ENCODE measurements at places on chromosomes 11 and 22.

GRCh38 chr22:19508024-19508776, 16.0 kb downstream of the CLDN5 start:
- DNase-seq, result no peak

DNA sequence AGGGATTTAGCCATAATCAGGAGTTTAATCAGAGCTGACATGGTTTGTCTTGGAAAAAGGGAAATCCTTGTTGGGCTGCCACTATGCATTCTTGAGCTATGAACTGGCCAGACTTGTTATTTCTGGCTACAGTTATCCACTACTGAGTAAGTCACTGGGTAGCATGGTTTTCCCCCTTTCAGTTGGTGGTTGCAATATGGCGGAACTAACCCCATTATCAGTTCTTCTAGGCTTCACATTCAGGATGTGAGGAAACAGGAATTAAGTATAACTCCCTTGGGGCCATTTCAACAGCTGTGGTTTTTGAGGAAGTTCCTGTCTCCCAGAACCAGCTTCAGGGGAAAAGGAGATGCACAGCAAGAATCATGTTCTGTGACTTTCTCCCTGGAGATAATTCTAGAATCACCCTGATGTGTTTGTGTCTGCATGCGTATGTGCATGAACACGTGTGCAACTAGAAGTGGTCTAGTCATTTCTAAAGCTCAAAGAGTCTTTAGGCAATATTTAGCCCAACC, 103.0 kb upstream of the CD44 start:
- DNase-seq, result no peak

- no peak for DNase-seq
Measured at GRCh38 chr22:42786606-42787356, 66.1 kb upstream of the A4GALT start.

DNA sequence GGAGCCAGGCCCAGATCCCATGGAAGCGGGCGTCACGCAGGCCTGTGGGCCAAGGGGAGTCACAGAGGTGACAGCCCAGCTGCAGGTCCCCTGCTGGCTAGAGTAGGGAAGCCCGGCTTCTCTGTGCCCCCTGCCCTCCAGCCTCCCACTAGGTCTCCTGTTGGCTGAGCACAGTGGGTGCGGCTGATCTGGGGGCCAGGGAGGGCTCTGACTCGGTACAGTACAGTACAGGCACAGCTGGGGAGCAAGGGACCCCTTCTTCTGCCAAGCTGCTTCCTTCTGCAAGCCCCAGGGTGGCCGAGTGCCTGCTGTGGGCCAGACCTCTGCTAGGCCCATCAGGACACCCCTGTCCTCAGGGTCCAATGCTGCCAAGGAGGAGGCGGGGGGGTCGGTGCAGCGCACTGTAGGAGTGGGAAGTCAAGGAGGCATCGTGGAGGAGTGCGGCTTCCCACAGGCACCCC, 10.1 kb downstream of the SUSD2 start:
- no peak for DNase-seq

DNA sequence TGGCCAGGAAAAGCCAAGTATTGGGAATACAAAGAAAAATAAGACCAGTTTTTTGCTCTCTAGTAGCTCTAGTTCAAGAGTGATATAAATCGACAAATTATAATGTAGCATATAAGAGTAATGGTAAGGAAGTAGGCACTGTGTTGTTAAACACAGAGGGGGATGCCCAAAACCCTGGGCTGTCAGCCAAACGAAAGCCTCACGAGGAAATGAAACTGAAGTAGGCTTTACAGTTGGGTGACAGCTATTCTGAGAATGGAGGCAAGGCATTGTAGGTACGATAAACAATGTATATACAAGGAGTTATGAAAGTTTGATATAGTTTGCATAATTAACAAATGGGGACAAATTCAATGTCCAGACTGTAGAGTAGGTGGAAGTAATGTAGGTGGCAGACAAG, 176.4 kb downstream of the FAM181B start:
- no peak for DNase-seq

DNA sequence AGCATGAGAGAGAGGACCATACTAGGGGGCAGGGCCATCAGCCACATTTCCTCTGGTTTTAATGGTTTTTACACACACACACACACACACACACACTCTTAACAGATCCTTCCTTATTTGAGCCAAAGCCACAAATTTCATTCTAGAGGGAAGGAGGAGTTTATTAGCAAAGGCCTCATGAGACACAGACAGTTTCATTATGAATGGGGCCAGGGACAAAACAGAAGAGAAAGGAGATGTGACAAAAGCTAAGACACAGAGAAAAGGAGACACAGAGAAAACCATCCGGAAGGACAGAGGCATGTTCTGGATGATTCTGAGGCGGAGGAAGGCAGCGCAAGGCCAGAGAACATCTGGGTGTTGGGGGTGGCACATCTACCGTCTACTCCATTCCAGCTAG, 32.2 kb upstream of the ARFGAP3 start:
- DNase-seq, result no peak

- no peak for DNase-seq
Measured at GRCh38 chr11:128803011-128803410, 64.1 kb downstream of the KCNJ1 start.

GRCh38 chr22:42808521-42808920, 48.6 kb downstream of the ARFGAP3 start:
- no peak for DNase-seq

GRCh38 chr22:17305076-17305475, 64.2 kb upstream of the CECR2 start:
- DNase-seq, result no peak

GRCh38 chr11:26827567-26828081, 105.8 kb upstream of the SLC5A12 start:
- no peak for DNase-seq

- no peak for DNase-seq
Measured at GRCh38 chr11:12472401-12473005, 95.1 kb downstream of the PARVA start.

DNA sequence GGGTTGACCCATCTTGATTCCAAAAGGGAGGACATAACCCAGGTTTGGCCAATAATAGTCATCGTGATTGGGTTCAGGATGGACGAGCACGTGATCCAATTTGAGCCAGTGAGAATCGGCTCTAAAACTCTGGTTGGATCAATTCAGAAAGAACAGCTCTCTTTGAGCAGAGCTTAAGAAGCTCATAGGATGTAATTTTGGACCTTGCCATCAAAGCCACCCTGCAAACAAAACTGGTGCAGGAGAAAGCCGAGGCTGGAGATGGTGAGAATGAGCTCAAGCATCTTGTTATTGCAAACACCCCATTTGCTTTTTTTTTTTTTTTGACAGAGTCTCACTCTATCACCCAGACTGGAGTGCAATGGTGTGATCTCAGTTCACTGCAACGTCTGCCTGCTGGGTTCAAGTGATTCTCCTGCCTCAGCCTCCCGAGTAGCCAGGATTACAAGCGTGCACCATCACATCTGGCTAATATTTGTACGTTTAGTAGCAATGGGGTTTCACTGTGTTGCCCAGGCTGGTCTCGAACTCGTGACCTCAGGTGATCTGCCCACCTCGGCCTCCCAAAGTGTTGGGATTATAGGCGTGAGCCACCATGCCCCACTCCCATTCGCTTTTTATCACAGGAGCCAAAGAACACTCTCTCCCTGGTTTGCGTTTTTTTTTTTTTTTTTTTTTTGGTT, 13.8 kb upstream of the MIAT start:
- DNase-seq, result no peak

- no peak for DNase-seq
Measured at GRCh38 chr11:126366064-126366822, 10.8 kb downstream of the ST3GAL4 start.

GRCh38 chr11:110279881-110280280, 16.5 kb downstream of the RDX start:
- no peak for DNase-seq

DNA sequence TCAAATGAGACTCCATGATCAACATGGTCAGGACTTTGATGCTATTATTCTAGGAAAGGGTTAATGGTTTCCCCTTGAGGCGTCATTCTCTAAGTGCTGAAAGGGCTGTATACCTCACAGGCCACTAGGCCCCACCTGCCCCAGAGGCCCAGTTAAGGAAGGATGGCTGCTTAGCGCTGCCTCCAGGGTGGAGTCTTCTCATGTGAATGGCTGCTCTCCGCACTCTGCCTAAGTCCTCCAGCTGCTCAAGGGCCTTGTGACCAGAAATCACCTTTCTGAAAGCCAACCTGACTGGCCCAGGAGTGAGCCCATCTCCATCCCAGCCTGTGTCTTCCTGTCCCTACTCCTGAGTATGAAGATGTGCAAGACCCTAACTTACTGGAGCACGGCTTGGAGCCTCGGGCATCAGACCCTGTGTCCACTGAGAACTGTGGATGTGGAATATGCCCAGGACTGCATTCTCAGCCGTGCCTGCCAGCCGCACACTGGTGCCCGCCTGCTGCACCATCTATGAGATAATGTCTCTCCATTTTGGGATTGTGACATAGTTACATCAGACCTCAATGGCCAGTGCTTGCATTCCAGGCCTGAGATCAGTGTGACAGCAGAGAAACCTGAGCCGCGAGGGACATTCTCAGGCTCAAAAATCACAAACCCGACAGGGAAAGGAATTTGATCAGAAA, 51.0 kb downstream of the SNX19 start:
- no peak for DNase-seq

DNA sequence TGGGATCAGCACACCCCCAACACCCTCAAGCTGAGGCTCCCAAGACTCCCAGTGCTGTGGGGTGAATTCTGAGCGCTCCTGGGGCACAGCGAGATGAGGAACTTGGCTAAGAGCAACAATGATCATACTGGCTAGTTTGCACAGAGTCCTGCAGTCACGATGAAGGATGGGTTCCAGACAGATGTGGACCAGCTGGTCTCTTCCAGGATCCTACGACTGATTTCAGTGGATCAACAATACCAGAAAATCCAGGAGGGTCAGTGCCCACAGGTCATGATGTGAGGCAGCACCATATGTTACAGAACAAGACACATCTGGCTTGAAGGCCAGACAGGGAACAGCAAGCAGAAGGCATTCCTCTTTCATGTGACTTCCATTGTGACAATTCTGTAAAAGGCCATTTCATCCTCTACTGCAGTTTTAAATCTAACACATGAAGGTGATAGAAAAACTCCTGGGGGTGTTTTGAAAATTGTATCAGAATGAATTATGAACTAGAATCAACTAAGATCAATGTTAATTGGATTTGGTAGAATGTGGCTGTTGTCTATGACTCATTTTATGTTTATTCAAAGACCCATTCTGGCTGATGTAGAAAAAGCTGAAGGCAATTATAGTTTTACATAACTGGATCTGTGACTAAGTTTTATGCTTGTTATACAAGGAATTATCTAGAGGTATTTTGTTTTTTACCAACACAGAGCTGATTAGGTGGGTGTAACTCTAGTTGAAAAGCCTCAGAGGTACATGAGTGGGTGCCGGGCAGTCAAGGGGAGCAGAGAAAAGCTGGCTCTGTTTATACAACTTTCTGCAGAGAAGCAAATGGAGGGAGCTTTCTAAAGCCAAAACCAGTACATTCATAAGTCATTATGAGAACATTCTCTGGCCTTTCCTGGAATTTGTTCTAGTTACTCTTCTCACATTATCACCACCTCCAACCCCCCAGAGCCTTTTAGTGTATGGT, 29.1 kb downstream of the OR52K1 start:
- DNase-seq, result no peak

GRCh38 chr11:73972620-73973449, 9.8 kb downstream of the UCP2 start:
- DNase-seq, result no peak

GRCh38 chr11:96744697-96745096, 354.9 kb downstream of the JRKL start:
- DNase-seq, result no peak

- no peak for DNase-seq
Measured at GRCh38 chr22:49983148-49984042, 22.8 kb downstream of the PIM3 start.

GRCh38 chr22:35960854-35961253, 67.8 kb downstream of the RBFOX2 start:
- no peak for DNase-seq

- DNase-seq, result no peak
Measured at GRCh38 chr22:36510966-36511881, 4.4 kb upstream of the FOXRED2 start.
